ENCODE measurements at places on chromosomes 5 and 9. TPM values are rescaled to one million over a fixed set of nuclear protein-coding genes. Genes with fewer than 3 reads are reported as not detected.
A peak's percentile ranks its signal among the peaks of the same experiment; 100 is the strongest.

DNA sequence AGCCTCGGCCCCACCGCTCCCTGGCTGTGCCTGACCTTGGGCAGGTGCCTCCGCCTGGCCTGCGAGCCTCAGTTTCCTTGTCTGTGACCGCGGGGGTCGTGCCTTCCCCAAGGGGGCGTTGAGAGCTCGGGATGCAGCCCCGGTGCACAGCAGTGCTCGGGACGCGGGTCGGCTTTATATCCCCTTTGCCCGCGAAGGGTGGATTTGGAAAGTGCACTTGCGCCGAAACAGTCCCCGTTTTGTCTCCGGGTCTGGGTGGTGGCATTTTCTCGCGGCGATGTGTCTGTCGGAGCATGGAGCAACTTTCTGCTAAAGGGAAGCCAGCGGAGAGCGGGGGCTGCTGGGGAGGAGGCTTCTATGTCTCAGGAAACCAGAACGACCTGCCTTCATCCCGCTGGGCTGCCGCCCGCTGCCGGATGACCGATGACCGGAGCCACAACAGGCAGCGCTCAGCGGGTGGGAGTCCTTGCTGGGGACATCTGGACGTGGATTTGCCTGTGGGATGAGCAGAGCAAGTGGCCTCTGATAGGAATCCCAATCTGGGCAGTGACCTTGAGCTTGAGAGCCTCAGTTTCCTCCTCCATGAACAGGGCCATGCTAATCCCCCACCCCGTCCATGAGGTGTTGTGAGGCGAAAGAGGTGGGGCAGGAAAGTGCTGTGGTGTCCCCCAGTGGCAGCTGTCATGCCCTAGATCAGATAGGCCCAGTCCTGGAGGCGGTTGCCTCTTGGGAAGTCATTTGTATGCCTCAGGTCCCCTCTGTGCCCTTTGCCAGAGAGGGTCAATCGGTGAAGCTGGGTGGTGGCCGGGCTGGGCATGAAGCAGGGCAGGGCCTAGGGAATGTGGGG, 651 bp downstream of the HRH2 start:
- no peak for DNase-seq

PCDH1 gene
- total RNA-seq = 24.2 TPM

- no peak for DNase-seq
These were observed 16.8 kb upstream of the JADE2 start for GRCh38 chr5:134508521-134509195.

DNA sequence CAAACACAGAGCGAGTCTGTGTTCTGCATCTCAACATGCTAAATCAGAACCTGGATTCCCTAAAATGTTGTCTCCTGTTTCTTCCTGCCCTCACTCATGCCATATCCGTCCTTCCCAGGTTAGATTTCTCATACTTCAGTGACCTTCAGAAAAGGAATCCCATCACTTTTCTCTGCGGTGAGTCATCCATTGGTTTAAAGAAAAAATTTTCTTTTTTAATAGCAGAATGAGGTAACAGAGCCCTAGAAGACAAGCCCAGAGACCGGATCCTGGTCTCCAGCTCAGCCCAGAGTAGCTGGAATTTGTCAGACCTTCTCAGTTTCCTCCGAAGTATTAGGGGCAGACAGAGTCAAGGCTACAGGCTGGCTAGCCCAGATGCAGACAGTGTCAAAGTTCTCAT, 143.2 kb upstream of the DMRT1 start:
- DNase-seq = no peak

DNA sequence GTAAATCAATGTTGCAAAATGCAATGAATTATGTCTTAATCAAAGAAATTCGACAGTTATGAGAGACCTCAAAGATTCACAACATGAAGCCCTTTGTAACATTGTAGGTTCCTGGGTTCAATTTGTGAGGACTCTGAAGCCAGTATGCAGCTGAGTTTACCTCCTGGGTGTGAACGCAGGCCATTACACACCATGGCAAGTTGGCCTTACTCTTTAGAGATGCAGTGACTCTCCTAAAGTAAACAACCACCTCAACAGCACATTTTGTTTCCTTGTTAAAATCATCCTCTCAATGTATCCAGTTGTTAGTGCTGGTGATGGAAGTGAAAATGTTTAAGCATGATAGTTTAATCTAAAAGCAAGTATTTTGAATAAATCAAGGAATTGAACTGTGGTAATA, 73.8 kb downstream of the JAKMIP2 start:
- no peak for DNase-seq

- DNase-seq = peak; percentile 97
These were observed at the start of gene AP3B1 for GRCh38 chr5:78294248-78295034. TSS of gene AP3B1 (minus strand) at chr5:78294698. CDS start at chr5:78294579, 119 bp downstream.

DNA sequence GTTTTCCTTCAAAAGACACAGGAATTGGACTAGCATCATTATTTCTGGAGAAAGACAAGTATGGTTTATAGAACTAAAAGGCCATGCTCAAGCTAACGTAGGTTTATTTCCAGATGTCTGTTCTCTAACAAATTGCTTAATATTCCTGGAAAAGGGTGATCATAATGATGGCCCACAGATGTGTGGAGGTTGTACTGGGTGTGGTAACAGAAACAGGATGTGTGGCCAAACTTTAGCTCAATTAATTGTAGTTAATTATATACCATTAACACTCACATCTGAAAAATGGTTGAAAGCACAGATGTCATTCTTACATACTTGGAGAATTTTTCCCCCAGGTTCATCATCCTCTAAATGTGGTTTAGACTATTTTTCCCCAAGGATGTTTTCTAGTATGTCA, 292.7 kb upstream of the RASA1 start:
- no peak for DNase-seq

- no peak for DNase-seq
These were observed 34.3 kb upstream of the PDZD2 start for GRCh38 chr5:31604644-31605043.

- DNase-seq = no peak
These were observed 51.1 kb downstream of the KLHL3 start for GRCh38 chr5:137684761-137685160.

ESM1 gene
- total RNA-seq = not detected

DNA sequence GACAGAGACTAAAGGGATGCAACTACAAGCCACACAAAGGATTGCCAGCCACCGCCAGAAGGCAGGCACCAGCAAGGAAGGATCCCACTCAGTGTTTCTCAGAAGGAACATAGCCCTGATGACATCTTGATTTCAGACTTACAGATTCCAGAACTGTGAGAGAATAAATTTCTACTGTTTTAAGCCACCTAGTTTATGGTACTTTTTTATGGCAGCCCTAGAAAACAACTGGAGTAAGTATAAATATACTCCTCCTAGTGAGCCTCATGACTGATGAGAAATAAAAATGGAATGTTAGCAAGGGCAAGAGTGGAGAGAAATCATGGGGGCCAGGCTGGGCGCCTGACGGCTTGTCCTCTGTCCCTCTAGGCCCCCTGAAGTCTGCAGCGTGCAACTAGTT, 307.3 kb downstream of the PIK3R1 start:
- no peak for DNase-seq

GRCh38 chr5:112641515-112642110, 96.1 kb upstream of the APC start:
- no peak for DNase-seq

GRCh38 chr9:101635473-101635872, 40.7 kb upstream of the PPP3R2 start:
- DNase-seq = no peak

GRCh38 chr5:33738967-33739366, 152.8 kb downstream of the ADAMTS12 start:
- no peak for DNase-seq

GRCh38 chr5:20604992-20605391, 617.0 kb upstream of the CDH18 start:
- DNase-seq = no peak

GRCh38 chr5:55864606-55865541, 13.7 kb downstream of the IL31RA start:
- no peak for DNase-seq

- DNase-seq = no peak
These were observed 24.8 kb upstream of the RLN1 start for GRCh38 chr9:5364294-5365024.

DNA sequence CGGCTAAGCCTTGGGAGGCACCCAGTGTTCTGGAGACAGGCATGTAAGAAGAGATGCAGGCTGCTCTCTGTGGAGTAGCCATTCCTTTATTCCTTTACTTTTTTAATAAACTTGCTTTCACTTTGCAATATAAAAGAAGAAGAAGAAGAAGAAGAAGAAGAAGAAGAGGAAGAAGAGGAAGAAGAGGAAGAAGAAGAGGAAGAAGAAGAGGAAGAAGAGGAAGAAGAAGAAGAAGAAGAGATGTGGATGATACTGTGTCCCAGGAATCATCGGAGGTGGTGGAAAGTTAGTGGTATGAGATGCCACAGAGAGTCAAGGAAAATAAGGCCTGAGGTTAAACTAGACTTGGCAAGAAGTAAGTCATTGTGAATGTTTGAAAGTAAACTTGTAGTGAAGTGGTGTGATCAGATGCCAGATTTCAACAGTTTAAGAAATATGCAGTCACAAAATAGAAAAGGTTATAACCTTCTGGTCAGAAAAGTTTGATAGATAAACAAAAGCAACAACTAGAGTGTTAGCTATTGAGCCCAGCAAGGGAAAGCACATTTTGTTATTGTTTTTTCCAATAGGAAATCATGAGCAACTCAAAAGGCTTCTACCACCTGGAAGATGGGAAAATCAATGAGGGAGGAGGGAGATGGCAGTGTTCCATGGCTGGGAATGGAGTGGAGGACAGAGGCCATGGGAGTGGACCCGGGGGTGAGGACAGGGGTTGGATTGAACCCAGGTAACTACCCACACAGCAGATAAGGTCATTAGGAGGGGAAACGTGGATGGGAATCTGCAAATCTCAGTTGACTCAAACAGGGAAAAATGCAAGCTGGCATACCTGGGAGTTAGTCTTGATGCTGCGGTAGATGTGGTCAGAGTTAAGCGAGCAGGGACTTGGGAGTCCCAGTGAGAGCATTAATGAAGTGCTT, 16.8 kb downstream of the AOPEP start:
- DNase-seq = no peak

GRCh38 chr5:78496373-78496772, 136.0 kb downstream of the SCAMP1 start:
- DNase-seq = no peak

- no peak for DNase-seq
These were observed 60.4 kb upstream of the SPRY4 start for GRCh38 chr5:142385194-142385593.

NOTCH1 gene
- total RNA-seq = 36.2 TPM
